Large intestine (tissue), 12 donors: ENCODE measurements at places on chromosomes 11 and 22. TPM values are rescaled to one million over a fixed set of nuclear protein-coding genes. Genes with fewer than 3 reads are reported as not detected.

DNA sequence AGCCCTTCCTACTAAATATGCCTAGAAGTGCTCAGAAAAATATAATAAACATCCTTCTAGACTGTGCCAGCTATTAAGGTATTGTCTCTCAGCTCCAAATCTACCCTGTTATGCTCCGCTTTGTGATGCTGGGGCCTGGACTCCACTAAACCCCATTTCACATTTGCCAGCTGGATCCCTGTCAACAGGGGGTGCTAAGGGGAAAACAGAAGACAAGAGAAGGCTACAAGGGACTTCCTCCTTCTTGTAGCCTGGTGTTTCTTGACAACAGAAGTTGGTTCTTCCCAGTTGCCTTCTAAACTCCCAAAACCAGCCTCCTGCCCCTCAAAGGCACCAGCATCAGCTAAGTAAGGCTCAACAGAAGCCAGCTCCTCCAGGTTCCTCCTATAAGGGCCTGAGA lies 5.2 kb downstream of the NUMA1 start:
- no peak for DNase-seq

DNA sequence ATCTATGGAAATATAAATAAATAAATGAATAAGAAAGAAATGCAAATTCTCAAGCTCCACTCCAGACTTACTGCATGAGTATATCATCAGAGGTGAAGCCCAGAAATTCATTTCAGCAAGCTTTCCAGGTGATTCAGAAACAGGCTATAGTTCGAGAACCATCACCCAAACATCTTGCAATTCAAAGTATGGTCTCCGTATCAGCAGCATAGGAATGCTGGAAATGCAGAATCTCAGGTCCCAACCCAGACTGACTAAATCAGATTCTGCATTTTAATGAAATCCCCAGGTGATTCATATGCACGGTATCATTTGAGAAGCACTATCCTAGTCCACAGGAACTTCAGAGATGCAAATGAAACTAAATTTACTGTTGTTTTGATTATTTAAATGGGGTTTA lies 95.3 kb downstream of the SERGEF start:
- DNase-seq, result no peak

- no peak for DNase-seq
Observed at GRCh38 chr11:46981436-46981835, 44.9 kb downstream of the CSTPP1 start.

GRCh38 chr11:95385577-95385976 lies 154.6 kb upstream of the SESN3 start:
- DNase-seq, result no peak

DNA sequence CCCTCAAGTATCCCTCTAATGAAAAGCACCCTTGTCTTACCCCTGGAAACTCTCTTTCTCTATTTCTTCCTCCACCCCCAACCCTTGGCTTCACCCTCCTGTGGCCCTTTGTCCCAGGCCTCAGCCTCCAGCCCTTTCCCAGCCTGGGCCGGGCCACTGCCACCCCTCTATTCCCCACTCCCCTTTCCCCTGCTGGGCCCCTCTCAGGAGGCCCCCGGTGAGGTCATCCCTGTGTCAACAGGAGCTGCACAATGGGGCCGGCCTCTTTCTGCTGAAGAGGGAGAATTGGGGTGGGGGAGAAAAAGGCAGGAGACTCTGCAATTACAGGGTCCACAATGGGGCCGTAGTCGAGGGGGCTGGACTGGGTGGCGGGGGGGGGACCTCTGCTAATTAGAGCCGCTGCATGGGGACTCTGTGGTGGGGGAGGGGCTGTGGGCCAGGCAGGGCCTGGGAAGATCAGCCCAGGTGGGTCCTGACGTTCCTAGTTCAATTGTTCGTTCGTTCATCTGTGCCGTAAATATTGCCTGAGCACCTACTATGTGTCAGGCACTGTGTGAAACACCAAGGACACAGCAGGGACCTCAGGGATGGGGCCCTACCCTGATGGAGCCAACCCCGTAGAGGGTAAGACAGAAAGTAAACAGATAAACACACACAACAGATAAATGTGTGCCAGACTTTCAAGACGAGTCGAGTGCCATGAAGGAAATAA lies 18.5 kb upstream of the MPPED1 start:
- peak; percentile 69 for DNase-seq

DNA sequence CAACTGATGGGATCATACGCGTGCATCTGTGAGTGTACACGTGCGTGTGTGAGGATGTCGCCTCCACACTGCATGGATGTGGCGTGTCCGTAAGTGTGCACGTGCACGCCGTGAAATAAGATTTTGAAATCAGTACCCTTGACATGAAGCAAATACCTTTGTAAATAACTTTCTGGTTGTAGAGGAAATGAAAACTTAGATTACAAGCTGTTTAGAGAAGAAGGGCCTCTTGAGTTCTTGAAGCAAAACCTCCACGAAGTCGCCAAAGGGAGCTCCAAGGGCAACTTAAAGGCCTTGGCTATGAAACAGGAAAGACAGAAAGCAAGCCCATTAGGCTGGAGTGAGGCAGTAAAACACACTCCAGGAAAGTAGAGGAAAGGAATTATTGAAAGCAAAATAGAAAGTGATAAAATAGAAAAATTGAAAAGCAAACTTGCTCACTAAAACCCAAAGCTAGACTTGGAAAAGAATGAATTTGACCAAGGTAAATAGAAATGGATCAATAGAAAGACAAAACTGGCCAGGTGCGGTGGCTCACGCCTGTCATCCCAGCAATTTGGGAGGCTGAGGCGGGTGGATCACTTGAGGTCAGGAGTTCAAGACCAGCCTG lies 29.7 kb upstream of the TOLLIP start:
- no peak for DNase-seq

- no peak for DNase-seq
Observed at GRCh38 chr22:24101966-24102365, 79.3 kb upstream of the SUSD2 start.

- DNase-seq, result no peak
Observed at GRCh38 chr11:103624708-103625623, 411.5 kb upstream of the DDI1 start.

GRCh38 chr11:44029977-44030911 lies 17.5 kb upstream of the ACCSL start:
- DNase-seq, result peak; percentile 33

GRCh38 chr11:14908214-14908880 lies 16.3 kb upstream of the CYP2R1 start:
- peak; percentile 41 for DNase-seq

- DNase-seq, result no peak
Observed at GRCh38 chr22:39927544-39927943, 26.7 kb downstream of the GRAP2 start.

GRCh38 chr11:61827571-61828378 lies at the start of gene FADS2:
Gene FADS2 (plus strand): TSS chr11:61828300. CDS start chr11:61828391, 91 bp downstream.
- DNase-seq, result peak; percentile 80

GRCh38 chr11:61111786-61112517 lies 9.7 kb downstream of the CD5 start:
- DNase-seq, result no peak

DNA sequence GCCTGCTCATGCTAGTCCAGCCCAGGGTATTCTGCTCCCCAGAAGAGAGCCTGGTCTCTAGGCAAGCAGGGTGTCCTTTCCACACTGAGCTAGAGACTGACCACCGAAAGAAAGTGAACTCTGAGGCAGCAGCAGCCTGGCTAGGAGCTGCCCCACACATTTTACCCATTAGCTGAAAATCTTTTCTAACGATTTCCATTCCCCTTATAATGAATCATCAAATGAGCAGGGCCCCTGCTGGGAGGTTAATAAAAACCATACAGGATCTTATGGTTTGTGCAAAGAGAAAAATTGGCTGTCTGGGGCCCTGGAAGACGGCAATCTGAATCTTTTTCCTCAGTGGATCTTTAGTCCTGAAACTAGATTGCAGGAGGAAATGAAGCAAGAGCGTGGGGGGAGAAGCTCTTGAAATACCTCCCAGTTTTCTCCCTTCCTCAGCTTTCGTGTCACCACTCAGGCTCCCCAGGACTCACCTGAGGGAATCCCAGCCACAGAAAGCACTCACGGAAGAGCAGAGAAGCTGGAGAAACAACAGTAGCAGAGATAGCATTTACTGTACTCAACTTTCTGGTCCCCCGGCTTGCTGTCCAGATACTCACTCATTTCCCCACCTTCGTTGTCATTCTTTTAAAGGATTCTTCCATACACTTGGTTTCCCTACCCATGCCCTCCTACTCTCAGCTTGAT lies 74.7 kb upstream of the CD44 start:
- no peak for DNase-seq

DNA sequence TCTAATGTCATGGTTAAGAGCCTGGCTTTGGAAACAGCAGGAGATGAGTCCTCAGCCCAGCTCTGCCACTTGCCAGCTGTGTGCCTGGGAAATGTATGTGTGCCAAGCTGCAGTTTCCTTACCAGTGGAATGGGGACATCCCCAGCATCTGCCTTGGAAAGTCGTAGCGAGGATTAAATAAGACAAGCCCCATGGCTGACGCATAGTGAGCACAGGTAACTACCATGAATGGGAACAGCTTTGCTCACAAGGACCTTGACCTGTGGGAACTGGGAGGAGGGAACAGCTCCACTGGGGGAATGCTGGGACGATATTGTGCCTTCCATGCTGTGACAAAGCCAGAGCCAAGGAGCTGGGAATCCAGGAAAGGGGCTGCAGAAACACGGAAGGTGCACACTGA lies 2.6 kb upstream of the DSCAML1 start:
- DNase-seq, result peak; percentile 52

DNA sequence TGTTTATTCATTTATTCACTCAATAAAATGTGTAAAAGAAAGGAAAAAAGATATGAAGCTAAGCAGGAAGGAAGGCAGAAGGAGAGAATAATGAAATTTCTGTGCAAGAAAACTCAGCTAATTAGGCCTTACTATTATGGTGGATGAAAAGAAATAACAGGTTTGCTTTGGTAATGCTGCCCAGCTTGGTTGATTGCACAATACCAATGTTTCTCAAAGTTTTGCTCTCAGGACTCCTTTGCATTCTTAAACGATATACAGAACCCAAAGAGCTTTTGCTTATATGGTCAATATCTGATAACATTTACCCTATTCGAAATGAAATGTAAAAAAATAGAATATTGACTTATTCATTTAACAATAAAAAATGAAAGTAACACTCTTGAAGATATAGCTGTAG lies 7.3 kb upstream of the CTSC start:
- DNase-seq, result no peak

DNA sequence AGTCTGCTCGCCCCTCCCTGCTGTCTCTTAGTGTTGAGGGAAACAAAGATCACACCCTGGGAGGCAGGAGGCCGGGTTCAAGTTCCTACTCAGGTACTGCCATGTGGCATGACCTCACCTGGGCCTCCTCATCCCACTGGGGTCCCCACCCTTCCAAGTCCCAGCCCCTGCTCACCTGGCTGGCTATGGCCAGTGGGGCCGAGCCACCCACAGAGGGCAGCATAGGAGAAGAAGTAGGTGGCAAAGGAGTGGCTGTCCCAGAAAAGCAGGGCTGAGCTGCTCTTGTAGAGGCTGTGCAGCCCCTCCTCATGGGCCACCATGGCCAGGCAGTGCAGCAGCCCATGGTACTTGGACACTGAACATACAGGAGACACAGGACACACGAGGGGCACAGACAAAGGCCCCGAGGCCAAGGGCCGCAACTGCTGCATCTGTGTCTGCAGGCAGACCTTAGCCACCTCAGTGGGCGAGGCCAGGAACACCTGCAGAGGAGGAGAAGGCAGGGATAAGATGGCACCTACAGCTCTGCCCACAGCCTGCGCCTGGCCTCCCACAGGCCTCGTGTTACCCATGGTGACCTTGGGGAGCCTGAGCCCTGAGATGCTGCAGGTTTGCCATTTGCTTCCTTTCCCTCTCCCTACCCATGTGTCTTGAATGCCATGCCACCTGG lies 50.6 kb upstream of the MPEG1 start:
- no peak for DNase-seq

DNA sequence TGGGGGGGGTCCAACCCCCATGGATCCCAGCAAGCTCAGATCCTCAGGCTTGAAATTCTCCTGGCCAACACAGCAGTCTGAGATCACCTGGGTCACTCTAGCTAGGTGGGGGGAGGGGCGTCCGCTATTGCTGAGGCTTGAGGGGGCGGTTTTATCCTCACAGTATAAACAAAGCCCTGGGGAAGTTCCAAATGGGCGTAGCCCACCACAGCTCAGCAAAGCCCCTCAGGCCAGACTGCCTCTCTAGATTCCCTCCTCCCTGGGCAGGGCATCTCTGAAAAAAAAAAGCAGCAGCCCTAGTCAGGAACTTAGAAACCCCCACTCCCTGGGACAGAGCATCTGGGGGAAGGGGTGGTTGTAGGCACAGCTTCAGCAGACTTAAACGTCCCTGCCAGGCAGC lies 16.7 kb downstream of the TRPC6 start:
- DNase-seq, result no peak

- no peak for DNase-seq
Observed at GRCh38 chr11:134038897-134039470, 29.9 kb upstream of the JAM3 start.

DNA sequence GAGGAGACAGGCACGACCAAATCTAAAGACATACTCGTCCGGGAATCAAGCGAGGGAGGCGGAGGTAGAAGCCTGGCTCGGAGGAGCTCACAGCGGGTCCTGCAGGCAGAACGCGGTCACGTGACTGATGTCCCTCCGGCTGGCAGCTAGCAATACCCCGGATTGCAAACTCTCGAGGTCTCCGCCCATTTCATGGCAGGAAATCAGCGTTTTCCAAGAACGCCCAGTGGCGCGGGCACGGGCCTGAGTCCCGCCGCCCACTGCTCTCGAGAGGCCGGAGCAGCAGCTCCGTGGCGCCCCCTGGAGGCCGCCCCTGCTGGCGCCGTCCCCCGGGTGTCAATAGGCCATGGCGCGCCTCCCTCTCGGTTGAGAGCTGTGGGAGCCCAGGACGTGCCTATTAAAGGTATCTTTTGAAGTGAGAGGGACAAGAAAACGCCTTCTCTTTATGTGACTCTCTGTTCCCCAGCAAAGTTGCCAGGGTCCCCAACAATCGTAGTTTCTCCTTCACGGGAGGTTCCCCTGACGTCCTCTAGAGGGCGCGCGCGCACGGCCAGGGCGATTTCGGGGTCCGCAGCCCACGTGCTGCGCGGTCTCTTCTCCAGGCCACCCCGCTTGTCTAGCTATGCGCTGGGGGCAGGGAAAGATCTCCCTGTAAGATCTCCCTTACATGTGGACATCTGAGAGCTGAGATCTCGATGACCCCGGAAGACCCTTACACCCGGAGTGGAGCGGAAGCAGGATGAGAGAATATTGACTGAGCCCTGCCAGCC lies 37.3 kb upstream of the RBFOX2 start:
- peak; percentile 80 for DNase-seq

GRCh38 chr11:4072668-4073285 lies 21.8 kb upstream of the RRM1 start:
- DNase-seq, result peak; percentile 61

- peak; percentile 20 for DNase-seq
Observed at GRCh38 chr11:14443638-14444037, 56.0 kb downstream of the COPB1 start.

LRRC74B gene
- polyA plus RNA-seq, result 0.22 TPM

UBE4A gene
- 39.6 TPM for polyA plus RNA-seq

RAG2 gene
- polyA plus RNA-seq, result 0.19 TPM

PDGFD gene
- polyA plus RNA-seq, result 18.1 TPM

MIAT gene
- 8.5 TPM for polyA plus RNA-seq

BCO2 gene
- polyA plus RNA-seq, result 11.0 TPM

DEUP1 gene
- polyA plus RNA-seq, result 0.43 TPM

SERPIND1 gene
- 0.22 TPM for polyA plus RNA-seq

ISX gene
- polyA plus RNA-seq, result 74.1 TPM
